ENCODE measurements at places on chromosomes 11 and 22. TPM values are rescaled to one million over a fixed set of nuclear protein-coding genes. Genes with fewer than 3 reads are reported as not detected.

Gene MUC2
- polyA plus RNA-seq: not detected

Gene OR56A3
- polyA plus RNA-seq: not detected

Gene PARVG
- polyA plus RNA-seq: 0.02 TPM

GRCh38 chr22:36911887-36912661 is 1.4 kb upstream of the CSF2RB start:
- H3K36me3 ChIP-seq: no peaks in the 10 kb centered on the region
- peak; percentile 15 for DNase-seq
- H3K27me3 ChIP-seq: no peaks in the 10 kb centered on the region
- H3K4me3 ChIP-seq: no peak overlapping the region
- H3K27ac ChIP-seq: no peak overlapping the region
- peaks cover 25% of the 10 kb centered on the region for H3K4me1 ChIP-seq

DNA sequence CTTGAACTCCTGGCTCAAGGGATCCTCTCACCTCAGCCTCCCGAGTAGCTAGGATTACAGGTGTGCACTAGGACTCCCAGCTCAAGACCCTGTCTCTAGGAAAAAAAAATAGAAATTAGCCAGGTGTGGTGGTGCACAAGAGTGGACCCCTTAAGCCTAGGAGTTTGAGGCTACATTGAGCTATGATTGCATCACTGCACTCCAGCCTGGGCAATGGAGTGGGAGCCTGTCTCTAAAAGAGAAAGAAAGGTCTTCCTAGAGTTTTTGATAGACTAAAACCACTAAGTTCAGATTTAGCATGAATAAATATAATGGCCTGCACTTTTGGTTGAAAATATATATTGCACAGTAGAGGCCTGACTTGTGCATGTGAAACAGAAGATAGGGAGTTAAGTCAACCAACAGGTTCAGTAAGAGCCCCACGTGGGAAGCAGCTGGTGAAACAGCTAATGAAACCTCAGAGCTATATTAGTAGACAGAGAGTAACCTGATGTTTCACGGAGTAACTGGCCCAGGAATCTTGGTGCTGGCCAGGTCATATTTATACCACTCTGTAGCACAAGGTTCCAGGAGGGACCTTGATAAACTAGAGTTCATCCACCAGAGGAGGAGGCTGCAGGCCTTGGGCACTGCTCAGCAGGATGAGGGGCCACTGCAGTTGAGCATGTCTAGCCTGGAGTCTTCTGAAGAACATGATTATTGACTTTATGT is 4.6 kb upstream of the MICAL3 start:
- H3K4me3 ChIP-seq: no peak overlapping the region
- H3K27me3 ChIP-seq: peaks cover 36% of the 10 kb centered on the region
- DNase-seq: no peak
- H3K36me3 ChIP-seq: no peaks in the 10 kb centered on the region
